Fibroblast of gingiva (primary cell): ENCODE measurements at places on chromosomes 11 and 22.

GRCh38 chr11:117251506-117251905 is 19.0 kb downstream of the RNF214 start:
- no peak for DNase-seq

- no peak for DNase-seq
Observed at GRCh38 chr11:46073632-46074031, 47.6 kb downstream of the PHF21A start.

GRCh38 chr11:62108017-62108750 is 15.6 kb upstream of the INCENP start:
- DNase-seq, result peak; percentile 55

GRCh38 chr11:67299471-67300191 is 3.7 kb upstream of the SSH3 start:
- no peak for DNase-seq

- peak; percentile 19 for DNase-seq
Observed at GRCh38 chr11:19200410-19201201, 1.2 kb downstream of the CSRP3 start.

GRCh38 chr11:134797411-134798089 is 385.5 kb upstream of the B3GAT1 start:
- no peak for DNase-seq

GRCh38 chr11:76889411-76889975 is 28.8 kb downstream of the ACER3 start:
- no peak for DNase-seq

- DNase-seq, result no peak
Observed at GRCh38 chr22:39419096-39419495, 19.5 kb downstream of the TAB1 start.

- no peak for DNase-seq
Observed at GRCh38 chr22:21943571-21944448, 8.8 kb downstream of the PPM1F start.

GRCh38 chr11:34957206-34957605 is 40.8 kb downstream of the PDHX start:
- DNase-seq, result no peak

GRCh38 chr11:27242591-27242990 is 120.4 kb downstream of the CCDC34 start:
- no peak for DNase-seq

GRCh38 chr11:115926138-115926537 is 421.9 kb upstream of the CADM1 start:
- DNase-seq, result no peak

DNA sequence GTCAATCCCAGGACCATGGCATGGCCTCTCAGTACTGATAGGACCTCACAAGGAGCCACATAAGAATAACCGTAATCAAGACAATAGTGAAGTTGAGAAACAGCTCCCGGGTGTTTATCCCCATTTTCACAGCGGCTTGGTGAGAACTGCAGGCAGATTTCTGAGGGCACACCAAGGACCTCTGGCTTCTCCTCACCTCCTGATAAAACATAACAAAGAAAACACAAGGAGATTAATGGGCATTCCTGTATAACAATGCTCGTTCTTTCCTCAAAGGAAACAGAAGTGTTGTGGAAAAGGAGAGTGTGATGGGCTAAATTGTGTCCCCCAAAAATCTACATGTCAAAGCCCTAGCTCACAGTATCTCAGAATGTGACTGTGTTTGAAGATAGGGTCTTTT is 4.0 kb downstream of the SLN start:
- no peak for DNase-seq

GRCh38 chr22:24728790-24729637 is 45.5 kb downstream of the PIWIL3 start:
- peak; percentile 10 for DNase-seq

- no peak for DNase-seq
Observed at GRCh38 chr11:33893711-33894397, 2.0 kb upstream of the LMO2 start.

- no peak for DNase-seq
Observed at GRCh38 chr11:46570790-46571398, 22.9 kb downstream of the AMBRA1 start.

GRCh38 chr11:29017941-29018340 is 909.8 kb downstream of the METTL15 start:
- no peak for DNase-seq

GRCh38 chr11:120919566-120919965 is 104.3 kb upstream of the TBCEL start:
- no peak for DNase-seq

DNA sequence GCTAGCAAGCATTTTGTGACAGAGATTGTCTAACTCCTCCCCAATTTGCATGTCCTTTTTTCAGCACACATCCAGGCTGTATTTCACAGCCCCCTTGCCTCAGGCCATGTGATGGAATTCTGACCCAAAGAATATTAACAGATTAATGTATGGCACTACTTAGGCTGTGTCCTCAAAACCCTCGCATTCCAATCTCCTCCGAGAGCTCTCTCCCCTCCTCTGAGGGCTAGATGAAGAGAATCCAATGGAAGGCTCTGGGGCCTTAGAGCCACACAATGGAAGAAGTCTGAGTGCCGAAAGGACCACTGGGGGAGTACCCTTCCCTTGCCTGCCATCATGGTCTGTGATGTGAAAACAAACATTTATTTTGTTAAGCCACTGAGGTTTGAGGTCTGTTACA is 13.7 kb upstream of the NNMT start:
- DNase-seq, result no peak

GRCh38 chr22:50625131-50625567 is 2.8 kb downstream of the ARSA start:
- DNase-seq, result no peak

GRCh38 chr11:1005928-1006327 is 30.6 kb downstream of the MUC6 start:
- DNase-seq, result no peak

DNA sequence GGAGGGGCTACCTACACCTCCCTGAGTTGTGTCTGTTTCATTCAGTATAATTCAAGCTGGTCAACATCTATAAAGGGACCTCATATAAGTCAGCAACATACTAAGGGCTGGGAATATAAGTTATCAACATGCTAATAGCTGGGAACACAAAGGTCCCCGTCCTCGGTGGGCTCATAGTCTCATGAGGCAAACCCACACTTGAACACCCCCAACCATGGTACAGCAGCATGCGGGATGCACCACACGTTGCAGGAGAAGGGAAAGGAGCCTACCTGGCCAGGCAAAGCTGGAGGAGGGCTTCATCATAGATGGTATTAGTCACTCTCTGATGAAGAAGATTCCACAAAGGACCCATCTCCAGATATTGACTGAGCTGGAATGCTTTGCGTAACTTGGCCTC is 561.8 kb upstream of the B3GAT1 start:
- no peak for DNase-seq

DNA sequence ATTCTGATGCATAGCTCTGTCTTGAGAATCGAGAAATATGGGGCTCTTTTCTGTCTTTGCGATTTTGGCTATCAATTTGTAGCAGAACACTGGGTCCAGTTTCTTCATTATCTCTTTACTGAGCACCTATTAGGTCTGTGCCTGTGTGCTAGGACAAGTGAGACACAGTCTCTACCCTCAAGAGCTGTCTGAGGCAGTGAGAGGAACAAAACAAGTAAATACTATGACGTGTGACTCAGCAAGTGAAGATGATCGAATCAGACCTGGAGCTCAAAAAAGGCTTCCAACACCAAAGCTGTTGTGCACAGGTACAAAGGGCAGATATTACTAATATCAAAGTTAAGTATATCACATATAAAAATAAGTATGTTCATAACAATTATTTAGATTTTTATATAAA is 52.4 kb downstream of the LGR4 start:
- no peak for DNase-seq

- DNase-seq, result no peak
Observed at GRCh38 chr22:36770513-36771231, 5.2 kb downstream of the IFT27 start.

GRCh38 chr11:117457031-117457785 is 129.6 kb downstream of the CEP164 start:
- DNase-seq, result no peak

GRCh38 chr11:104011044-104011443 is 25.4 kb upstream of the DDI1 start:
- DNase-seq, result no peak

- peak; percentile 62 for DNase-seq
Observed at GRCh38 chr11:45805305-45806071, 539 bp downstream of the SLC35C1 start.

DNA sequence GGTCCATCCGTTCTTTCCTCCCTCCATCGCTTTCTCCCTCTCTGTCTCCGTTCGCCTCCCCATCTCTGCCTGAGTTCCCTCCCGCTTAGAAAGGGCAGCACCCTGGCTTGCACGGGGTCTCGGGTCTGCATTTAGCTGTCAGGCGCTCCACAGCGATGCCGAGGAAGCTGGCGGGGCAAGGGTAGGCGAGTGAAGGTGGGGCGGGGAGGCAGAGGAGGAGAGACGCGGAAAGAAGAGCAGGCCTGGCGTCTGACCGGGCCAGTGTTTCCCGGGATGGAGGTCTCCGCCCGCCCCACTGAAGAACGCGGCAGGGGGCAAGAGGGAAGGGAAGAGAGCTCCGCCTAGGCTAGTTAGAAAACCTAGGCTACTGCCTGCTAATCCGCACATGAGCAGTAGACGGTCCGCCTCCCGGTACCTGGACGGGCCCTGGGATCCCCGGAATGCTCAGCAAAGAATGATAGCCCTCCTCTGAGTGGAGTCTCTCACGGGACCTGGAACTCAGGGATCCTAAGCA is 3922.5 kb upstream of the OR11H1 start:
- DNase-seq, result no peak

DNA sequence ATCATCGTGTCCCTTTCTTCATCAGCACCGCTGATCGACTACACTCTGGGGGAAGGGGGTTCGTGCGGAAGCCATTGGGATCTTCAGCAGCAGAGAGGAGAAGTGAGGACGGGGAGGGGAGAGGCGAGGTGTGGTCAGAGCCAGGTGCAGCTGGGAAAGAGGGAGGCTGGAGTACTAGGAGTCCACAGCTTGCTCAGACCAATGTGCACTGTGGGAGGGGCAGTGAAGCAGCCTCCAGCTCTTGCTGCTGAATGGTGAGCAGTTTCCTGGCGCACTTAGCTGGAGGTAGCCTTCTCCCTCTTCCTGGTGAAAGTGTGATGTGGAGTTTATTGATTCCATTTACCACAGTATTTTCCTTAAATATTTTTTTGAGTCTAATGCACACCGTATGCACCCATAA is 99.0 kb upstream of the NECTIN1 start:
- DNase-seq, result no peak

DNA sequence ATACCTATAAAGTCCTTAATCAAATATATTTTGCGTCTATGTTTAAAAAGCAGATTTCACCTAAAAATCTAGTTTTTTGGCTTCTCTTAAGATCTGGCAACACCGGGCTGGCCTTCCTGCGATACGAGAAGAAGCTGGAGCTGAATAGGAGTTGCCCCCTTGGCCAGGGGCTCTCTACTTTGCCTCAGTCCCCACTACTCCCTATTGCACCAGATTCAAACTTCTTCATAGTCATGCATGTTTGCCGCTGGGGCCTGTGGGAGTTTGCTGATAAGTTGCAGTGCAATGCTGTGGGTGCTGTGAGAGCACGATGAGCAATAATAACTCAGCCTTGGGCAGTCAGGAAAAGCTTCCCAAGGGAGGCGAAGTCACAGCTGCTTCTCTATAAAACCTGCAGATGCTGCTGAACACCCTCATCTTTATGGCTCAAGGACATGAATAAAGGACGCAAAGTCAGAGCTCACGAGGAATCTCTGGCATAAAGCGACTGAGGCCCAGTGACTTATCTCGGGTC is 15.2 kb upstream of the EIF3D start:
- no peak for DNase-seq

DNA sequence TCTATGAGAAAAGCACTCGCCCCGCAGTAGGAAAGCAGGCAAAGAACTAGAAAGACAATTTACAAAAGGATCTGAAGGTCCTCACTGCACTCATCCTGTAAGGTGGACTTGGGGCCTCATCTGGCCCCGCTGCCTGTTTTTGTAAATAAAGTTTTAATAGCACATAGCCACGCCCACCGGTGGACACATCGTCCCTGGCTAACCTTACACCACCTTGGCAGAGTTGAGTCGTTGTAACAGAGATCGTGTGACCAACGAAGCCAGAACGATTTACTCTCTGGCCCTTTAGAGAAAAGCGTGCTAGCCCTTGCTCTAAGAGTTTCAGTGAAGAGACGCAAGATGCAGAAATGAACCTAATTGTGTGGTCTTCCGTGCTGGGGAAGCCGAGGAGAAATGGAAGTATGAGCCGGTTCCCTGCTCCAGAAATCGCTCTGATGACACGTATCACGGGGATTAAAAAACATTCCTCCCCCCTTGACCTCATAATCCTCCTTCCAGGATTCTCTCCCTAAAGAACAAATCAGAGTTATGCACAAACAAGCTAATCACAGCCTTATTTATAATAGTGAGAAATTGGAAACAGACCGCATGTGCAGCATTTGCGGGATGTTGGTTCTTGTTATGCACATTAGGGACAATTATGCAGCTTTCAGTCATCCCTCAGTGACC is 80.1 kb downstream of the CDKN1C start:
- no peak for DNase-seq

DNA sequence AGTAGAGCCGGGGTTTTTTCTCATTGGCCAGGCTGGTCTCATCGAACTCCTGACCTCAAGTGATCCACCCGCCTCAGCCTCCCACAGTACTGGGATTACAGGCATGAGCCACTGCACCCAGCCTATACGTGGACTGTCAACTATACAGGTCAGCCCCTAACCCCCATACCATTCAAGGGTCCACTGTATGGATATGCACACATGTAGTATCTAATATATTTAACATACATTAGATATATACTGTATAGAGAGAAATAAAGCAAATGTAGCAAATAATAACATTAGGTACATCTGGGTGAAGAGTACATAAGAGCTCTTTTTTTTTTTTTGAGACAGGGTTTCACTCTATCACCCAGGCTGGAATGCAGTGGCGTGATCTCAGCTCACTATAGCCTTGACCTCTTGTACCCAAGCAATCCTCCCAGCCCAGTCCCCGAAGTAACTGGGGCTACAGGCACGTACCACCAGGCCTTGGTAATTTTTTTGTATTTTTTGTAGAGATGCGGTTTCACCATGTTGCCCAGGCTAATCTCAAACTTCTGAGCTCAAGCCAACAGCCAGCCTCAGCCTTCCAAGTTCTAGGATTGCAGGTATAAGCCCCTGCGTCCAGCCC is 1.5 kb upstream of the ATP5MGL start:
- no peak for DNase-seq
